ENCODE measurements at places on chromosomes 6 and 20.
A peak's percentile ranks its signal among the peaks of the same experiment; 100 is the strongest.

DNA sequence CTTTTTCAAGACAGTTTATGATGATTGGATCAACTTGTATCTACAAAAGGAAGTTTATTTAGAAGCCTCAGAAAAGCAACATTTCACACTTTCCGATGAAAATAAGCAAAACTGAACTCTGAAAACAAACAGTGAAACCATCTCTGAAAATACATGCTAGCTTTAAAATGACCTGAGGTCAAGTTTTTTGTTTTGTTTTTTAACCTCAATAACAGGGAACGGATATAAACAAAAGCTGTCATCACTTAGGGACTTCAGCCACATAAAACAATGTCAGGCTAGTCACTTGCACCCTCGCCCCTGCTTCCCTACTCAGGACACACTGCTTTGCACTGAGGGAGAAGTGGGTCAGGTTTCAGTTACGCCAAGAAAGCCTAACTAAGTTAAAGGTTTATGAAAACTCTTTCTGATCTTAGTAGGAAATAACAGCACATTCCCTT, 11.6 kb downstream of the BACH2 start:
- no peak for DNase-seq

DNA sequence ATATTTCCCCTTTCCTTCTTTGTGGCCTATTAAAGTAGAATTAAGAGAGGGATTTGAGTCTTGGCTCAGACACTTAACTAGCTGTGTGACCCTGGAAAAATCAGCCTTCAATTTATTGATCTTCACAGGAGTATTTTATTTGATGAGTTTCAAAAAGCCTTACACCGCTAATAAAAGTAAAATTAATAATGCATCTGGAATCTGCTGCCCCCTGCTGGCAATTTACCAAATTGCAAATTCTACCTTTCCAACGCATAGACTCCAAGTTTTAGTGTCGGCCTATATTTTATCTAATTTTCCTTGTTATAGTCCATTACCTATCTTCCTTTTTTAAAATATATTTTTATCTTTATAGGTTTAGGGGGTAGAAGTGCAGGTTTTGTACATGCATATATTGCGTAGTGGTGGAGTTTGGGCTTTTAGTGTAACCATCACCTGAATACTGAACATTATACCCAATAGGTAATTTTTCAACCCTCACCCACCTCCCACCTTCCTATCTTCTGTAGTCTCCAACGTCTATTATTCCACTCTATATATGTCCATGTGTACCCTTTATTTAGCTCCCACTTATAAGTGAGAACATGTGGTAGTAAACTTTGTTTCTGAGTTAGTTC, 46.3 kb downstream of the GOPC start:
- peak; percentile 73 for DNase-seq

- no peak for DNase-seq
Measured at GRCh38 chr20:36833275-36834020, 42.5 kb upstream of the TLDC2 start.

DNA sequence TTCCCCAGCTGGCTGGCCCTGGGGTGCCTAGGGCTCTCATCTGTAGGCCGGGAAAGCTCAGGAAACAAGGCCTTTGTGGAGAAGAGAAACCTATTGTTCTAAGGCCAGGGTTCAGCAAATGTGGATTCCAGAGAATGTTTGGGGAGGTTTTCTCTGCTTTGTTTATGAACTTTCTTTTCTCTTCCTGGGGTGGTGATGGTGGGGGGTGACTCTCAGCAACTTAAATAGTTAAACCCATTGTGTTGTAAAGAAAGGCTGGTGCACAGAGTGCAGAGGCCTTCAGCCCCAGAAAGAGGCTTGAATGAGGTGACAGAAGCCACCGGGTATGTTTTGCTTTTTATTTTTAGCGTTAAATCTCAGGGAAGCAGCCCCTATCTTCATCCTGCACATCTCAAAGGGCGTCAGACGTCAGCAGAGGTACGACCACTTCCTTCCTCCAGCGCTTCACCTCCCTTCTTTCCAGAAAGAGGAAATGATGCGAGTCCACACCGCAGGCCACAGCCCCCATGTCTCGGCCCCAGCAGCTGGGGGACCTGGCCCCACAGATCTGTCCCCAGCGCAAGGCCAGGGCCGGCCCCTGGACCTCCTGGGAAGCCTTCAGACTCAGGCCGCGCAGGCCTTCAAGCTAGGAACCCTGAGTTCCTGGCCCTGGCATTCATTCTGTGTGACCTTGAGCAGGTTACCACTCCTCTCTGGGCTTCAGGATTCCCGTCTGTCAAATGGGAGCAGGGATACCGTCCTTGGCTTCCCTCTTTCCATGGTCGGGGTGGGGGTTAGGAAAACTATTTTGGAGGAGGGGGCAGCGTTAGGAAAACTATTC, 605 bp upstream of the PPP1R16B start:
- peak; percentile 91 for DNase-seq

DNA sequence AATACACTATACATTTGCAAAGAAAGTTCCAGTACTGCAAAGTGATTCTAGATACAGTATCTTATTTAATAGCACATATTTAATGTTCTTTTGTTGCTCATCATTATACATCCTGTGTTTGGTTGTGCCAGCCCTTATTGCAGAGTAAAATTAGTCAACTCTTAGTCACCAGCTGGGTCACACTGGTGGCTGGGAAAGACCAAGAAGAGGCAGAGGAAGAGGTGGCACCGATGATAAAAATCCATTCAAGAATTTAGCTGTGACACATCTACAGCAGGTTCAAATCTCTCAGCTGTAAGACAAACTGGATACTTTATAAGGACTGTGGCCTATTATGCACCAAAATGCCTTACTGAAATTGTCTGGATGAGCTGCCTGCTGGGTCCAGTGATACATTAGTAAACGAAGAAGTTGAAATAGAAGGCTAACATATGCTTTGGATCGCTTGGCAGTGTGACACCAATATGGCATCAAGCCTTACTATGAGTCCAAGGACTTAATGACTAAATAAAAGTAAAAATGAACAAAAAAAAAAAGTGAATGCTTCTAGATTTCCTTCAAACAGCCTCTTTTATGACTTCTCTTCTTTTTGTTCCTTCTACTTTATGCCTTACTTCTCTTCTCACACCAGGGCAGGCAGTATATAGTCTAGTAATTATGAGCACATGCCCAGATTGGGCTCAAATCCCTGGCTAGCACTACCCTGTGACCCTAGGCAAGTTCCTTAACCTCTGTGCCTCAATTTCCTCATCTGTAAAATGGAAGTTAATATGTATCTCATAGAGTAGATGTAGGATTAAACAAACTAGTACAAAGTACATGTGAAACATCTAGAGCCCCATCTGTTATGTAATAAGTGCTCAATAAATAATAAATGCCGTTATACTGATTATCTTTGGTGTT, 29.4 kb upstream of the RNF8 start:
- DNase-seq = no peak

DNA sequence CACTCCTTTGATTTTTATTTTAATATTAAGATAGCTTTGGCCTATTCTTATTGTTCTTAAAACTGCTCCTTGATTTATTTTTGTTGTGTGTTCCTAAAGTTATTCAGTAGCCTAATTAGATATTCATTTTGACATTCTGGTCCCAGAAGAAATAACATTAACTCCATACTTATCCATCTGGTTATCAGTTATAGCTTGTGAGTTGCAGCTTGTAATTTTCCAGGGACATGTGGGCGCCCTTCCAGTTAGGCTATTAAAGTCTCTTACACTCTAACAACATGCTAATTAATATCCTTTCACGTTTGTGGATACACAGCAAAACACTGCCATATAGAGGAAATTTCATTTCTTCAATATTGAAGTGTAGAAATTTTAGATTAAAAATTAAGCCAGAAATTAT, 987.5 kb downstream of the HACE1 start:
- DNase-seq = no peak

- peak; percentile 80 for DNase-seq
Measured at GRCh38 chr20:25090492-25091429, 8.8 kb upstream of the VSX1 start.

DNA sequence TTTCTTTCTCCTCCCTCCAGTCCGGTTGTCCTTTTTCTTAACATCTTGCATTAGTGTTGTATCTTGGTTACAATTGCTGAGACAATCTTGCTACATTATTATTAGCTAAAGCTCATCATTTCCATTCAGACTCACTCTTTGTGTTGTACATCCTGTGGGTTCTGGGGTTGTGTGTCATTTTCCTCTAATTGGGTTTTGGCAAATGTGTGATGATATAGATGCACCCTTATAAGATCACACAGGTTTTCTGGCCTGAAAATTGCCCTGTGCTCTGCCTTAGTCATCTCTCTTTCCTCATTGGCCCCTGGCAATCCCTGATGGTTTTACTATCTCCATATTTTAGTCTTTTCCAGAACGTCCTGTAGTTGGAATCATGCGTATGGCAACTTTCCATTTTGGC, 60.1 kb downstream of the PPP1R14C start:
- no peak for DNase-seq

- no peak for DNase-seq
Measured at GRCh38 chr6:64006246-64006645, 370.6 kb downstream of the PHF3 start.

GRCh38 chr20:38828514-38829295, 23.2 kb downstream of the PPP1R16B start:
- DNase-seq = no peak

- no peak for DNase-seq
Measured at GRCh38 chr6:14596410-14596809, 478.8 kb downstream of the CD83 start.

- no peak for DNase-seq
Measured at GRCh38 chr6:80477591-80477990, 371.1 kb downstream of the BCKDHB start.

DNA sequence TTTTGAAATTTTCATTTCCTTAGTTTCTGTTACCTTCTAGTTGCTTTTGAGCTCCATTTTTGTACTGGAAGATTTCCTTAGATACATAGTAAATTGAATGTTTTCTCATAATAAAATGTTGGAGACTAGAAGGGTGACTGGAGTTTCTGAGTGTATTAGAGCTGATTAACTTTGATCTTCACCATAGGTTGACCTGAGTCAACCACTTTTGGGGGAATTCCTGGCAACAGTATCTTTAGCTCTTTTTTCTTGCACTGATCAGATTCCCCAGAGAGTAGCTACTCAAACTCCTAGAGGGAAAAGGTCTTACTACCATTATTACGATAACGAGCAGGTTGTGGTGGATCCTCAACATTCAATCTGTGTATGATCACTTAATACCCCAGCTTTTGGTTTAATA, 72.7 kb downstream of the KHDC1L start:
- no peak for DNase-seq

DNA sequence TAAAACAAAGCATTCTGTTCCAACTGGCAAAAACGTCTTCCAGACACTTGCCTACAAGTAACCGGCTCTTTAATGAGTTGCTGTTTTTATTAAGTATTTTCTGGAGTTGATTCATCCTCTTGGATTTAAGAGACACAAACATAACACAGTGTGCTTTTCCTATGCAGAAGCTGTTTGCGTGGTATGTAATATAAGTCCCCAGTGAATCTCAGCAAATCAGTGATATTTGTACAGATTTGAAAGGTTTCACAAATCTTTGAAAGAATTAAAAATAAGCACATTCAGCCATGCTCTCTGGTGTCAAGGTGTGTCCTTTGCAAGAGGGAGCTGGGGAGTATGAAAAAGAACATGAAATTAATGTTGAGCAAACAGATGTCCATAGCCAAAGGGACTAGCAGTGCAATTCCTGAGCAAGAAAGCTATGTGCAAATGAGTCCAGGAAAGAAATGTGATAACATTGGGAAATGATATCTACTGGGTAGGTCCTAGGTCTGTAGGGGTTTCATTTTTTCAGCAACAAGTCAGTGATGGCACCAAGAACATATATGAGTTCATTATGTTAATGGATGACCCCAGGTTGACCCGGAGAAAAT, 170.1 kb upstream of the PHACTR1 start:
- no peak for DNase-seq

DNA sequence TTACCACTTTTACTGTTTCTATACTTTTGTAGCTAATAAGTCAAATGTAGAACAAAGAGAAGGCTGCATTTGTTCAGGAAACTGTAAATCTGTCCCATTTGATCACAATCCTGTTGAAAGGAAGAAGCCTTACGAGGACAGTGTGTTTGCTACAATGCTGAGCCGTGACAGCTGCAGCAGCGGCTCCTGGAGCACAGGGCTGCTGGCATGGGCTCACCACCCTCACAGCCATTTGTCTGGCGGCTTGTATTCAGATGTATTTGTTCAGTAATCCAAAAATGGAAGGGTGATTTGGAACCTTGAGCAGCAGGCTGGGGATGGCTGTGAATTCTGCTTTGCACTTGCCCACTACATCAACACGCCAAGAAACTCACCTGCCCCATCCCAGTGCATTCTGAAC, 5.7 kb downstream of the TUBB2A start:
- no peak for DNase-seq

- peak; percentile 68 for DNase-seq
Measured at GRCh38 chr20:4666001-4666479, 55.7 kb upstream of the PRND start.

GRCh38 chr6:36659271-36659670, 19.2 kb upstream of the CDKN1A start:
- DNase-seq = no peak

GRCh38 chr20:23520185-23520584, 29.3 kb downstream of the CST8 start:
- DNase-seq = no peak

DNA sequence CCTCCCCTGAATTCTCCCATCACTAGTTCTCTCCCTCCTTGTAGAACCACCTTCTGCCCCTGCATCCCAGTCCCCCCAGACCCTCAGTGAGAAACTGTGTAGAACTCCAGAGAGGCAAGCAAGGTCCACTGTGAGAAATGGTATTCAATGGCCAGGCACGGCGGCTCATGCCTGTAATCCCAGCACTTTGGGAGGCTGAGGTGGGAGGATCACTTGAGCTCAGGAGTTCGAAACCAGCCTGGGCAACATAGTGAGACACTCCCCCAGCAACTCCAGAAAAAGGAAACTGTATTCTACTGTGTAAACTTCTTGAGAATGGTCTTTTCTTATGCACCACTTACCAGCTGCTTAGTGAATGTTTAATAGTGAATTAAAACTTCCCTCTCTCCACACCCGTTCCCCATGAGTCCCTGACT, 8.2 kb upstream of the CD83 start:
- no peak for DNase-seq

DNA sequence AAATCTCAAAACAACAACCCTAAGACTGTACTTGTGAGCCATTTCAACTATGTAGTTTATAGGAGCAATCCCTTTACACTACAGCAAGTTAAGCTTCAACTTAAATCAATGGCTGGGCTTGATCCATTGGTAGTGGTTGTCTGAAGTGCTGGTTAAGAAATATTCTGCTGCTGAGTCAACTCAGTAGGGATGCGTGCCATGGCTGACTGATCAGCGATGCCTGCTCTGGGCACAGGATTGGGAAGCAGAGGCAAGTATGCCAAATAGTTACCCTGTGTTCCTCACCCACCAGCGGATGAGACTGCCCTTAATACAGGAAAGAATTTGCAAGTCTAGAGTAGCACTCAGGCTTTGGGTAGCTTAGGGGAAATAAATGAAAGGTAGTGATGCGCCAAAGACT, 41.5 kb downstream of the GCM1 start:
- no peak for DNase-seq
